ENCODE measurements at places on chromosomes 5 and 9. TPM values are rescaled to one million over a fixed set of nuclear protein-coding genes. Genes with fewer than 3 reads are reported as not detected.

COQ4 gene
- total RNA-seq, result 28.8 TPM

- DNase-seq, result no peak
These were observed 78.6 kb upstream of the GDNF start for GRCh38 chr5:37918424-37918823.

GRCh38 chr9:86940774-86941173 is 6.5 kb downstream of the GAS1 start:
- no peak for DNase-seq

GRCh38 chr9:89590415-89590814 is 14.4 kb upstream of the GADD45G start:
- no peak for DNase-seq

DNA sequence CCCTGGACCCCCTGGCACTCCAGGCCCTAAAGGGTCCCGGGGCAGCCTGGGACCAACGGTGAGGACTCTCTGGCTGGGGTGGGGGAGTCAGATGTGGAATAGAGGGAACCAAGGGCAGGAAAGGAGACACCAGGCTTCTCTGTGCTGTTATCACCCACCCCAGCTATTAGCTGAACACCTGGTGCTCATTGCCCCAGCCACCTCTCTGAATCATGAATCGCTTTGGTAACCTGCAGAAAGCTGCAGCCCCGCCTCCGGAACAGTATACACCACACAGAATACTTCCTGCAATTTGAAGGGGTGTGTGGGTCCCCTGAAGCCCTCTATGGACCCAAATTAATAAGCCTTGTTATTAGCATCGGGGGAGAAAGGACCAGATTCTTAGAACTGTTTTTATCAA is 40.4 kb upstream of the ORM1 start:
- no peak for DNase-seq

- DNase-seq, result no peak
These were observed 21.1 kb downstream of the RGS7BP start for GRCh38 chr5:64526734-64527439.

F12 gene
- total RNA-seq, result 7.9 TPM

DNA sequence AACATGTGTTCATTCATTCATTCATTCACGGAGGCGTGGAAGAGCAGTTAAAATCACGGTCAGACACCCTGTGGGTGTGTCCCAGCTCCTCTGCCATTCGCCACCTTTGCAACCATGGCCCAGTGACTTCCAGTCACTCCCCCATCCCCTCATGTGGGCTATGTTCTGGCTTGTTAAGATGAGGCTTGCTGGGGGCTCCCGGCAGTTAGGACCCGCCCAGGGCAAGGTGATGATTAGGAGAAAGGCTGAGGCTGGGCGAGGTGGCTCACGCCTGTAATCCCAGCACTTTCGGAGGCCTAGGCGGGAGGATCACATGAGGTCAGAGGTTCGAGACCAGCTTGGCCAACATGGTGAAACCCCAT is 24.9 kb upstream of the PTGES start:
- DNase-seq, result no peak

SPATA31D4 gene
- total RNA-seq, result not detected

DNA sequence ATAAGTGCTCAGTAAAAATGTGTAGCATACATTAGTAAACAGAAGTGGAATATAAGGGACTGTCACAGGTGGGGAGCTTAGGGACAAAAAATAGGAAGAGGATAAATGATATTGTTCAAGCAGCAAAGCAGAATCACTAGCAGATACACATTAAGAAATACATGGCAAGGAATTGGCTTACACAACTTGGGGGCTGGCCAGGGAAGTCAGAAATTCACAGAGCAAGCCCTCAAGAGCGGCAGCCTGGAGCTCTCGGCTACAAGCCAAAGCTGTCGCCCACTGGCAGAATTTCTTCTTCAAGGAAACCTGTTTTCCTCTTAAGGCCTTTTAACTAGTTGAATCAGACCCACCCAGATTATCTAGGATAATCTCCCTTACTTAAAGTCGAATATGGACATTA is 73.0 kb upstream of the SMIM23 start:
- no peak for DNase-seq

SPEF2 gene
- 0.77 TPM for total RNA-seq

TMC1 gene
- 1.0 TPM for total RNA-seq

DNA sequence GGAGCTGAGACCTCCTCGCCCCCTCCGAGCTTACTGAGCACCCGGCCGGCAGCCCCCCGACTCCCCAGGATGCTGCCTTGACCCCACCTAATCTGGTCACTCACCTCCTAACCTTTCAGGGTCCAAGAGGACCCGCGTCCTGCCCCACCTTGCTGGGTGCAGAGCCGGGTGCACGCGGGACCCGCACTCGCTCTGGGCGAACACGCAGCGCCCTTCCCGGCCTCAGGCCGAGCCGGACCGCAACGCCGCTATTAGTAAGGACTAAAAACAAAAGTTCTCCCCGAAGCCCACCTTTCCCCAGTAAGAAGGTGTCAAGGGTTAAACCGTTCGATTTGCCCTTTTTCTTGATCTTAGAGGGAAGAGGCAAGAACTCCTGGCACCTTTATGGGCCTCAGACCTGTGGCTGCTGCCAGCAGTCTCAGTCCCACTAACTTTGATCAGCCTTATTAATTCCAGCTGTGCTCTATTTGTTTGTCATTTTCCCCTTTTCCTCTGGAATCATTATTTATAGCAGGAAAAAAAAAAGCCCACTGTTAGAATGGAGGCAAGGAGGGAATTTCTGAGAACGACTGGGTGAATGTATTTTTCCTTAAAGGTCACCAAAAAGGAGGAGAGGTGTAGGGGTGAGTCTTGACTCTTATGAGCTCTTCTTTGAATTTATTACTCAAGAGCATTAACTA is 10.5 kb downstream of the IRX2 start:
- DNase-seq, result no peak

GRCh38 chr5:24492229-24492628 is 152.5 kb downstream of the CDH10 start:
- DNase-seq, result peak; percentile 0

GRCh38 chr5:352639-353611 is 31.4 kb downstream of the AHRR start:
- no peak for DNase-seq

DNA sequence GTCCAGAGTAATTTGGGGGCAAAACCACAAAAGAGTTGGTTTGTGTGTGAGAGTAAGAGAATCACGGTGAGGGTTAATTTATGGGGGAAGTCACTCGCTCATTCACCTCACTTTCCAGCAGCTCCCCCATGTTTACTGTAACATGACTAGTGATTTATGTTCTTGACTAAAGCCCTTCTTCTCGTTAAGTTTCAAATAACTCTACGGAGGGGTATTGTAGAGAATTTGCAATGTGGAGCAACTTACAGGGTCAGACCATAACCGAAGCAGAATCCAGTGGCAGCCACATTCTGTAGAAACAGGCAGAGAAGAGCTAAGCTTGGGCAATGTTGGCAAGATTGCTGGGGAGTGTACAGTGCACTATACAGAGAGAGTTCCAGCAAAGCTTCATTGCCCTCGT is 760.6 kb downstream of the IRX1 start:
- DNase-seq, result no peak

DNA sequence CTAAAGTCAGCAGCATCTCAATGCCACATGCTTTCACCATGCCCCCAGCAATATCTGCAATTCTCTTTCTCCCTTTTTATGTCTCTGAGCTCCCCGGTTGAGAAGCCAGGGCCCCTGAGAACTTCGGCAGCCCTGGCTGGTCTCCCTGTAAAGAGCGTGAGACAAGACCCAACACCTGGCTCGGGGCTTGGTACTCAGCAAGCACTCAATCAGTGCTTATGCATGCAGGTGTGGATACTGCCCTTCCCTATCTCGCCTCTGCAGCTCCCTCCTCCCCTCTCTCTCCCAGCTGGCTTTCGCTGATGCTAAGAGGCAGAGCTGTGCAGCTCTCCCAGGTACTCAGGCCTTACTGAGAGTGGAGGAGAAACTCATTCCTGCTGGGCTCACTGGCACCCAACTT is 41.7 kb upstream of the AKNA start:
- no peak for DNase-seq

EPB41L4A gene
- 8.3 TPM for total RNA-seq

- no peak for DNase-seq
These were observed 545.5 kb upstream of the DAB2 start for GRCh38 chr5:39970117-39970798.
